Stomach (tissue), 19 donors: ENCODE measurements at places on chromosomes 2 and 18.

DNA sequence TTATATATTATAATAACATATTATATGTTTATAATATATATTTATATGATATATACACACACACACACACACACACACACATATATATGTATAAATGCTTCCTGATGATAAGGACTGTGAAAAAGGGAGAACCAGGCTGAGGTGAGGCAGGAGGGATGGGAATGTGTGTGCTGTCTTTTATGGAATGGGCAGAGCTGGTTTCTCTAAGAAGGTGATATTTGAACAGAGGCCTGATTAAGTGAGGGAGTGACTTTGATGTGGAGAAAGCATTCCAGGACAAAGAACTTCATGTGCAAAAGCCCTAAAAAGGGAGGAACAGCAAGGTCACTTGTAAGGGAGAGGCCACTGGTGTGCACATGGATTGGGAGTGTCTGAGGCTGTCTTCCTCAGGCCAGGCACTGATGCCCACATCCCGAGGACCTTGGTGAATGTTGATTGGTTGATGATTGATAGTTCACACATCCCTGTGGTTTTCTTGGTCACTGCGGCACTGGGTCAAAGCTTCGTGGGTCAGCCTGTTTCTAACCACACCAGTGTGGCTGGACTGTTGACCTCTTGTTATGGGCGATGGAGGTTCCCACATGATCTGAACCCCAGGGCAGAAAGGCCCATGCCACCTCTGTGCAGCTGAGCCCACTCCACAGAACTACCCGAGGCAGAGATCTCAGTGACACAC is 196.9 kb downstream of the MYCN start:
- no peak for DNase-seq

GRCh38 chr18:25298853-25299274 is 53.1 kb downstream of the ZNF521 start:
- DNase-seq, result no peak

DNA sequence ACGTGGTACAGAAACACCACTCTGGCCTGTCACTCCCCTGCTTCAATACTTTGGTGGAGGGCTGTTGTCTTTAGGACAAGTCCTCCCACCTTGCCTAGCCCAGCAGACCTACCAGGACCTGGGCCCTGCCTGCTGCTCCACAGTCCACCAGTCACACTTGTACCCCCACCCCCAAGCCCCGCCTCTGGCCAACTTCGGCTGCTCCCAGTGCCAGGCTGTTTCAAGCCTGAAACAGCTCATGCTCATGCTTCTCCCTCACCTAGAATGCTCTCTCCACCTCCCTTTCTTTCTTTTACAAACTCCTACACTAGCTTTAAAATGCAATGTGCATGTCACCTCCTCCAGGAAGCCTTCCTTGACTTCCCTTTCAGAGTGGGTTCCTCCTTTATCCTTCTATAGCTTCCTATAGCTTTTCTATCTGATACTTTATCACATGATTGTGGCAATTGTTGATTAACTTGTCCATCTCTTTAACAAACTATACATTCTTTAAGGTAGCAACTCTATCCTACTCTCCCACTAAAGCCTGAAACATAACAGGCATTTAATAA is 4.8 kb upstream of the OXER1 start:
- no peak for DNase-seq

- peak; percentile 57 for DNase-seq
Observed at GRCh38 chr2:101036562-101036961, 34.5 kb downstream of the RPL31 start.

- no peak for DNase-seq
Observed at GRCh38 chr2:186445506-186445905, 40.6 kb upstream of the ZC3H15 start.

DNA sequence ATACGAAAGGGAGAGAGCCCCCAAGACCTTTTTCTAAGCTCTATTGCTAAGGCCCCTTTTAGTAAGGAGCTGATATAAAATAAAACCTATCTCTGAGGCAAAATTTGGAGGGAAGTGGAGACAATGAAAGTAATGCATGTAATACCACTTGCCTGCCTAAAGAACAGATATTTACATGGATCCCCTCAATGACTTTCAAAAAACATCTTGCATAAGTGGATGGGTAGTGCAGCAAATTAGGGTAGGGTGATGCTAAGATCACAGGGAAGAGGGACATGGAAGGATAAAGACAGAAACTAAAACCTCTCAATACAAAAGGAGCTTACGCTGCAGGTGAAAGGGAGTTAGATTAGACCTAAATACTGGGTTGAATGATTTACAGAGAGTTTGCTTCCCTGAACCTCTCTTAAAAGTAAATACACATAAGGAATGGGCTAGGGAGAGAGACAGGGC is 1.1 kb downstream of the ZNF513 start:
- no peak for DNase-seq

DNA sequence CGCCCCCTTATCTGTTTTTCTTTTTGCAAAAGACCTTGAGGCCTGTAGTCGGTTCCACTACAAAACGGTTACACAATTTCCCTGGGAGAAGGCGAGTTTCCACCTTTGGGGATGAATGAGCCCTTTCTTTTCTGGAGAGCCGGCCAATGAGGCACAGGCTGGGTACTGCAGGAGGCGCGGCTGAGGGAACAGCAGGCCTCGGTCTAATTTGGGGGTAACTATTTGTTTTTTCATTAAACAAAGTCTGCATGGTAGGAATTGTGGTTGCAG is 129.2 kb downstream of the MYCN start:
- peak; percentile 26 for DNase-seq

DNA sequence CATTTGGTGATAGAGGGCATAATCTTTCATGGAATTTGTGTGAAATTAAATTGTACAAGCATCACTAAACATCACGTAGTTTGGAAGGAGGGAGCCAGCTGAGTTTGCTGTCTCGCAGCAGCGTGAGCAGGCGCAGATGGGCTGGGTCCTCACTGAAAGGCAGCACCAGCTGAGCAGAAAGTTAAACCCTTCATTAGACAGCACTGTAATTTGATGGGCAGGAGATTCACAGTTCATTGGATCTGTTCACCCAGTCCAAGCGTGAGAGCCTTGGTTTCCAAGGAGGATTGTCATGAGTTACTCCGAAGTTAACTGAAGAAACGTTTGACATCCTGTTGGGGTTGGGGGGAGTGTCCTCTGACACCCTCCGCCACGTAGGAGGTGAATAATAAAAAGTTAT is 89.8 kb upstream of the NFATC1 start:
- no peak for DNase-seq

DNA sequence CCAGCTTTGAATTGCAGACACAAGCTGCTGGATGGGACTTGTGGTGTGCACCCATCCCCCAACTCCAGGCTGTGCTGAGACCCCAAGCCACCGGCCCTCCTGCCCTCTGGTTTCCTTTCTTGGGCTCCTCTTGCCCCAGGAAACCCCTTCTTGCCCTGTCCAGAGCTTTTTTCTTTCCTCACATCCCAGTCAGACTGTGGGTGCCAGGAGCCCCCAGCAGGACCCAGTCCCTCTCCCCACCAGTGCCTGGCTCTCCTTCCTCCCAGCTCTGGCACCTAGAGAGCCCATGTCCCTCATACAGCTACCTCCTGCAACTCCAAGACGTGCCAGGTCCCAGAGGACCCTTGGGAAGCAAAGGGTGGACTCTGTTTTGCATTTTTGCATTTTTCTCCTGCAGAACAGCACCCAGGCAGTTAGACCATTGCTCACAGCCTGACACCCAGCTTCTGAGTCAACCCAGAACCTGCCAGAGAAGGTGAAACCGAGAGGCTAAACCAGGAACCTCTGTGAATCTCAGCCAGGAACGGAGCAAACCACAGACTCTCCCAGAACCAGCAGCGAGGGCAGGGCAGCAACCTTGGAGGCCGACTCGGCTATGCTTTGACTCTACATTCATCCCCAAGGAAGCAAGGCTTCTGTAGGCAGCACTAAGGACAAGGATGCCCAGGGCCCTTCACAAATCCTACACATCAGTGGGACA is 221.1 kb downstream of the ANAPC1 start:
- DNase-seq, result no peak

DNA sequence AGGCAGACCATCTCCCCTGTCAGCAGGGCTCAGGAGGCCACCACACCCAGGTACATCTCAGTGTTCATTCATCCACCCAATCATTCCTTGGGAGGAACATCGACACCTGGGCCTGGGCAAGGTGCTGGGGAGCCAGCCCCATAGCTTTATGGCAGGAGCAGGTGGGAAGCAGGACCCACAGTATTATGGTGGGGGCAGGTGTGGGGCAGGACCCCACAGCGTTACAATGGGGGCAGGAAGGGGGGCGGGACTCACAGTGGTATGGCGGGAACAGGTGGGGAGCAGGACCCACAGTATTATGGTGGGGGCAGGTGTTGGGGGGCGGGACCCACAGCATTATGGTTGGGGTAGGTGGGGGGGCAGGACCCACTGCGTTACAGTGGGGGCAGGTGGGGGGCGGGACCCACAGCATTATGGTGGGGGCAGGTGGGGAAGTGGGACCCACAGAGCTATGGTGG is 128.9 kb upstream of the HS6ST1 start:
- DNase-seq, result peak; percentile 7

DNA sequence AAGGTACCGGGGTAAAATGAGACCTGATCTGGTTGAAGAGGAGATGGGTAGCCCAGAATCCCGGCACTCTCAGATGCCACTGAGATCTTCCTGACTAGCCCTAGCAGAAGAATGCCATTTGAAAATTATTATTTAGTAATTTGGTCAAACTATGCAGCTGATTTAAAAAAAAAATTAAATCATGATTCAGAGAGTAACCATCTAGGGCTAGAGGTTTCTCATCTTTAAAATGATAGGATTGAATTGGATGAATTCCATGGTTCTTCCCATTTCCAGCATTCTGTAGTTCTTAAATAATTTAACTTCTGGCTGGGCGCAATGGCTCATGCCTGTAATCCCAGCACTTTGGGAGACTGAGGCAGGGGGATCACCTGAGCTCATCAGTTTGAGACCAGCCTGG is 106.1 kb downstream of the MYO1B start:
- DNase-seq, result no peak

GRCh38 chr2:107621186-107622165 is 205.2 kb upstream of the RGPD4 start:
- DNase-seq, result no peak

- peak; percentile 27 for DNase-seq
Observed at GRCh38 chr2:67772216-67773170, 290.3 kb downstream of the C1D start.

GRCh38 chr2:198084156-198084555 is 279.8 kb downstream of the PLCL1 start:
- DNase-seq, result no peak

DNA sequence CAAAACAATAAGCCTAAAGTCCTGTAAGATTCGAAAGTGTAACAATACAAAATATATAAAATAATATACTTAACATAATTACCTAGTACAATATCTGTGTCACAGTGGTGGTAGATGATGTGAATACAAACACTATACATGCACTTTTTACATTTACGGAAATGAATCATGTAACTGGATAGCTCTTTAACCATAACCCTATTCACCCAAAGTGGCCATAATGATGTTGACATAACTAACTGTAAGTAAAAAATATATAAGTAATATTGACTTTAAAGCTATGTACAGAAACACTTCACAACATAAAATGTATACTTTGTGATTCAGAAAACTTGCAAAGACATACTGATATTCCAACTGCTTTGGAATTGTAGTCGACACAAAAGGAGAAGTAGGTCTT is 616.9 kb upstream of the SLC8A1 start:
- no peak for DNase-seq

- no peak for DNase-seq
Observed at GRCh38 chr2:32068-32467, 14.2 kb downstream of the FAM110C start.

DNA sequence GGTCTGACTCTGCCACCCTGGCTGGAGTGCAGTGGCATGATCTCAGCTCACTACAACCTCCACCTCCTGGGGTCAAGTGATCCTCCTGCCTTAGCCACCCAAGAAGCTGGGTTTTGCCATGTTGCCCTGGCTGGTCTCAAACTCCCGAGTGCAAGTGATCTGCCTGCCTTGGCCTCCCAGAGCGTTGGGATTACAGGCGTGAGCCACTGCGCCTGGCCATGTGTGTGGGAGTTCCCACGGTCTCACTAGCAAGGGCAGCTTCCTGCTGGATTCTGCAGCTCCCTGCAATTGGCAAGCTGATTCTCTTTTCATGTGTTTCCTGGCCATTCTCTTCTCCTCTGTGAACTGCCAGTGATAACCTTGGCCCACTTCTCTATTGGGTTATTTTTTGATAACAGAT is 84.0 kb downstream of the USP40 start:
- DNase-seq, result no peak

- DNase-seq, result no peak
Observed at GRCh38 chr2:230798769-230799399, 65.9 kb upstream of the ITM2C start.

DNA sequence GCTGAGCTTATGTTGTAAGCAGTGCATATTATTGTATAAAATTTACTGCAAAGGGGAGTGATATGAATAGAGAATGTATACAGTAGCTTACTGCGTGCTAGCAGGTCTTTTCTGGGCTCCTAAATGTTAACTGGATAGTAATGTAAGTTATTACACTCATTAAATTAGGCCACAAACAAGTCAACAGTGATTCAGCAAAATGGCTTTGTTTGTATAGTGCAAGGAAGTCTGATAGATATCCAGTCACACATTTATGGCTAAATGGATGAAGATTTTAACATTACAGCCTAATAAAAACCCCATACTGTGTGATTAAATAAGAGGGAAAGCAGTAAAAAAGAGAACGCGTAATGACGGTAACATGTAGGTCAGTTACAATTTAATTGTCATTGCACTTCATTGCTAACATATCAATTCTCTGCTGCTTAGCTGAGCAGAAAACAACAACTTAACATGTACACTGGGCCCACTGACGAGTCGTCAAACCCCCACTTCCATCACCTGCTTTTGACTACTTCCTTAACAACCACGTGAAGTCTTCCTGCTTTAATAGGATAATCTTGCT is 665.0 kb upstream of the FANCL start:
- DNase-seq, result peak; percentile 21

DNA sequence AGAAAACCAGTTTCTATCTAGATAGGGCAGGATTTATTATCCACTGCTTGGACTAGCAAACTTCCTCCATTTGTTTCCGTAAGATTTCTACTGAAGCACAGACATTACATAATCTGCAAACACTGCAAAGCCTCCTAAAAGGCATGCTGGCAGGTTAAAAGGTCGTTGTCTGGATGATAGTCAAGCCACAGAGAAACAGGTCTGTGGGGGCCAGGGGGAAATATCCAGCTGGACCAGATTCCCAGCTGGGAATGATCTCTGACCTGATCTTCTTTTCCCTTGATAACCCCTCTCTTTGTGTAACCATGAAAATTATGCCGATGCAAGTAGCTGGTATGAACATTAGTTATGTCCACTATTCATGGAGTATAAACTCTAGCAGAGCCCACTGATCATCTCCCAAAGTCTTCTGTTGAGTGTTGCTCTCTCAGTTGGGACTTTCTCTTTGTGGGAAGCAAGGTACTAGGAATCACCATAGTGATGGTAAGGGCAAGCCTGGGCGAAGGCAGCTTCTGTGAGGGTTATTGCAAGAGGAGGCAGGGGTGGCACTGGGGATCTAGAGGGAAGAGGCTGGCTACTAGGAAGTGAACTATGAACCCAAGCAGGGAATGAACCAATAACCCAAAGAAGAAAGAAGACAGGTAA is 61.3 kb downstream of the GDF7 start:
- no peak for DNase-seq
